CD4-positive, alpha-beta T cell treated with Interleukin-4 for 1 hour (primary cell): ENCODE measurements at places on chromosomes 3 and 15.

- no peak for DNase-seq
Observed at GRCh38 chr15:74657846-74658245, 38.0 kb downstream of the EDC3 start.

GRCh38 chr3:23479026-23479425 lies 275.9 kb downstream of the UBE2E2 start:
- no peak for DNase-seq

DNA sequence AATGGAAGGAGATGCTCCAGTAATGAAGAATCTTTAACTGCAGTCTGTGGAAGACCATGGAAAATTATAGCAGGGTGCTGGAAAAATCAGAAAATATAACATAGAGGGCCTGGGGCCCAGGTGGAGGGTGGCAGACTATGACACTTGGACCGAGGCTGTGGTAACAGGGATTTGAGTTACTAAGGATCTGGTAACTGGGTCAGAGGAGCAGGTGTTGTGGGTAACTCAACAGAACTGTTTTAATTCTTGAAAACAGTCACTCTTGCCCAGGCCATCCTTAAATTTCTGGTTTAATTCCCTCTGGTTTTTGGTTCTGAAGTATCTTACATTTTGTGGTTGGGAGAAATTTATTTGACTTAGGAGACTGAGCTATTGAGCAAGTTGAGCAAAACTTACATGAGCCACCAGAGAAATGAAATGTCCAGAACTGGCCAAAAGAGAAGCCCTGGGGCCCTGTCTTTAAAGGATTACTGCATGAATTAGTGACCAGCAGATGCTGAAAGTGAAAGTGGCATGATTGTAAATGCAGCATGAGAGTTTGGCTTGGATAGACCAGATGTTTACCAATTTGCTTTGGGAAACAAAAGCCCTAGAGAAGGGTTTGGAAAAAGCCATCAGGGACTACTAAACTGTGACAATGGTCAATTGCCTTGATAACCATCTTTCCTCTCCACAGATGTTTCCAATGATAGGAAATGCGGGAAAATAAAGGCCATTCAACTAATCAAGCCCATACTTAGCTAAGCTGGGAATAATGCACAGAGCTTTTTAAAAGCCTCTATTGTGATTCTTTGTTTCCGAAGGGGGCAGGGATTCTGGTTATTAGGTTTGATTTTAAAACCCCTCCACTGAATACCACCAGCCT lies 374.9 kb upstream of the TGFBR2 start:
- no peak for DNase-seq

DNA sequence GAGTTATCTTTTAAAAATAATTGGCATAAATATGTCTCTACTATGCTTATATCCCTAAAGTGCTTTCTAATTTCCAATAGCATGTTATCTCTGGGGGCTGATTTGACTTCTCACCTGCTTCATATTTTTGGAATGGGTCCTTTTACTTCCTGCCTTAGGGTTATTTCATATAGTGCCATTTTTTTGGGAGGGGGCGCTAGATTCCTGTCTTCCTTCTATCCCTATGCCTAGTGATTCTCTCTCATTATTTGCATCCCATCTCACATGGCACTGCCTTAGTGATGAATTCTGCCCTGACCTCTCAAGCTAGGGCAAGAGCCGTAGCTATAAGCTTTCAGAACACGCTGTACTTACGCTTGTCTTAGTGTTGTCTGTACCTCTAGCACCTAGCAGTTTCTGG lies 150.3 kb upstream of the SLITRK3 start:
- DNase-seq = no peak
